ENCODE measurements at places on chromosomes 5 and 9.

DNA sequence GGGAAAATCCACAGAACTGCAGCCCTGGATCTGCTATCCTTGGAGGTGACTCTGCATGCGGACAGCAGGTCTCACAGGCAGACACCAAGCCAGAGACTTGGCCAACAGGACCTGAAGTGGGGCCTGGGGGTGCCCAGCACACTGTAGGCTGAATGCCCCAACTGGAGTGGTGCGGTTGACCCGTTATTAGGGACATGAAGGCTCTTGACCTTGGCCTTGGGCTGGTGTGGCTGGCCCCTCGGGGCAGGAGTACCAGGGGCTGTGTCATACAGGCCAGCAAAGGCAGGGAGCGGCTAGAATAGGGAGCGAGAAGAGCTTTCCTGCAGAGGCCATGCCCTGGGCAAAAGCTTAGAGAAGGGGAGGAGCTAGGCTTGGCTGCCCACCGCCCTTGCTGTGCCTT, 153.2 kb upstream of the MVB12B start:
- H3K4me3 ChIP-seq, result no peak overlapping the region
- no peak overlapping the region for H3K27ac ChIP-seq
- H3K36me3 ChIP-seq, result no peaks in the 10 kb centered on the region

DNA sequence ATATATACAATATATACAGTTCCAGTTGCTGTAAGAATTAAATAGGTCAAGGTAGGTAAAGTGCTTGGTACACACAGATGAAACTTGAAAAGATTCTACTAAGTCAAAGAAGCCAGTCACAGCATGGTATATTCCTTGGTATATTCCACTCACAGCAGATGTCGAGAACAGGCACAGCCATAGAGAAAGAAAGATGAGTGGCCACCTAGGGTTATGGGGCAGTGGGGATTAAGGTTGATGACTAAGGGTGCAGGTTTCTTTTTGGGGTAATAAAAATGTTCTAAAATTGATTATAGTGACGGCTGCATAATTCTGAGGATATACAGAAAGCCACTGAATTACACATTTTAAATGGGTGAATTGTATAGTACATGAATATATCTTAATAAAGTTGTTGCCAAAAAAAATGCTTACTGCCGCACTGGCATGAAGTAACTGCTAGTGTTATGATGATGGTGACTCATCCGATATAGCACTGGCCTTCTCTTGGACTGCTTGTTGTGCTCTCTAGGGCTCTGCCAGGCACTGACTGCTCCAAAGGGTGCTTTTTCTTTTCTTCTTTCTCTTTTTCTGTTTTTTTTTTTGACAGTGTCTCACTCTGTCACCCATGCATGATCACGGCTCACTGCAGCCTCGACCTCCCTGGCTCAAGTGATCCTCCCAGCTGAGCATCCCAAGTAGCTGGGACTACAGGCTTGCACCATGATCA, 23.5 kb downstream of the TBC1D2 start:
- H3K36me3 ChIP-seq, result no peaks in the 10 kb centered on the region
- no peak overlapping the region for H3K4me3 ChIP-seq
- H3K4me1 ChIP-seq, result no peaks in the 10 kb centered on the region
- no peaks in the 10 kb centered on the region for H3K27me3 ChIP-seq

DNA sequence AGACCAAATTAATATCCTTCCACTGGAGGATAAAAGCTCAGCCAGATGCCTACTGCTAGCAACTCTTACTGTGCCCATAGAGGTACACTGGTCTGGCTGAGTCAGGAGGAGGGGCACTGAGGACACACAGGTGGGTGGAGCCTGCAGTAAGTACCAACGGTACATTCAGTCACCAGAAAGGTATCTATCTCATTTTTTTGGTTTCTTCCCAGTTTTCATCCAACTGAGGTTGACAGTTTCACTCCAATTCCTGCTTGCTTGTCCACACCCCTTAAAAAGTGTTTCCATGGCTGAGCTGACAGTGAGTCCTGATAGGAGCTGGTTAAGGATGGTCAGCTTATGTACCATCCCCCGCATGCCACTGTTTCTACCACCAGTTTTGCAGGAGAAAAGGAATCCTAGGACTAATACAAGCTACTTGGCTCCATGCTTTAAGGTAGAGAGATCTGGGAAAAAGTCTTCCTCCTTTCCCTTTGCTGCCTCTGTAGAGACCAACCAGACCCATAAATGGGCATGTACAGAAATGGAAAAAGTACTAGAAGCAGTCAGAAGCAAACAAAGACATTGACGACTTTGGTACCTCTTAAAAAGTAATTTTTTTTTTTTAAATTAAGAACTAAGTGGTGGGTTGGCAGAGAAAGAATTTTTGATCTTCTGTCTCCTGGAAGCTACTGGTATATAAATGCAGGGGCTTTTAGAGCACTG, 3.2 kb downstream of the ELL2 start:
- peaks cover 51% of the 10 kb centered on the region for H3K4me1 ChIP-seq
- no peaks in the 10 kb centered on the region for H3K36me3 ChIP-seq
- DNase-seq, result no peak
- no peaks in the 10 kb centered on the region for H3K27me3 ChIP-seq

DNA sequence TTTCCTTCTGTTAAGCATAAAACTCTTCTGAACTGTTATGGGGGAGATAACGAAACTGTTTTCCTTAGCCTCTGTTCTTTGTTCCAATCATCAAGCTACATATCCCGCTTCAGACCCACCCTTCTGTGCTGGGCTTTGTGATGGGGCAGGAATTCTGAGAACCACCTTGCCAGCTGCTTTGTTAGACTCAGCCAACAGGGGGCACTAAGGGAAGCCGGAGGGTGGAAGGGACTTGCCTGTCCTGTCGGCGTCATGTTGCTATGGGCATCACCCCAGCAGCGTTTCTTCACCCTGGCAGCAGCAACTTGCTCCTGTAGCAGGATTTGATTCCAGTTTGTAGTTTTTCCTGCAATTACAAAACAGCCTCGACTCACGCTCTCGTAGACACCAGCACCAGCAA, 169.1 kb downstream of the CAAP1 start:
- H3K36me3 ChIP-seq, result no peaks in the 10 kb centered on the region
- no peaks in the 10 kb centered on the region for H3K4me1 ChIP-seq
- H3K27me3 ChIP-seq, result no peaks in the 10 kb centered on the region
- peak; percentile 29 for DNase-seq
- no peak overlapping the region for H3K27ac ChIP-seq

DNA sequence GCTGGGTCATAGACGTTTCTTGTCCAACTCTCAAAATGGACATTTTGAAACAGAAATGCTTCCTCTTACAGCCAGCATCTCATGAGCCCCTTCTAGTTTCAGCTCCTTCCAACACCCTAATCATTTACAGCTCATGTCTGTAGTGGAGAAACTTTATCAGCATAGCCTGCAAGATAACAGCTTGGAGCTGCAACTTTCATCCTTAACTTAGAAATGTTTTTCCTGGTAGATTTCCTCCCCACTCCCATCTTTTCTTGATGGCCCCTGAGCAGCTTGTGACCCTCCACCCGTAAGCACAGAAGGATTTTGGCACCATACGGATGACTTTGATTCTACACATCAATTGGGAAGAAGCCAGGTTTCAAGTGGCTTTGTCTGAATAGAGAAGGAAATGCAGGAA, 53.5 kb upstream of the TGFBR1 start:
- DNase-seq, result peak; percentile 27
- H3K27ac ChIP-seq, result peak overlapping the region; percentile 59
- H3K27me3 ChIP-seq, result no peaks in the 10 kb centered on the region

DNA sequence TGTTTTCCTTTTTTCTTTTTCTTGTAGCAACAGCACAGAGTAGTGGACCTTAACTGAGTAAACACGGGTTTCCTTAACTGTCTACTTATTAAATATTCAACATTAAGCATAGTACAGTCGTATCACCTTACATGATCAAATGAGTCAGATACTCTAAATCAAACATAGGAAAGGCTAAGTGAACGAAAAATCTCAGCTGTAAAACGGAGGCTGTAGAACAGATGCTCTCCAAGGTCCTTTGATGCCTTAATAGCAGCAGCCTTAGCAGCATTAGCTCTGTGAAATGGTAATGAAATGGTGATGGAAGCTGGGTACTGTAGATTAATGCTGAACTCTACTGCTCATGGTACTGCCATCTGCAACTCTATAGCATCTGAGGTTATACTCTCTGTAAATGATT, 1433.3 kb upstream of the C9orf72 start:
- peaks cover 12% of the 10 kb centered on the region for H3K27me3 ChIP-seq
- H3K27ac ChIP-seq, result no peak overlapping the region
- no peak for DNase-seq
- H3K4me3 ChIP-seq, result no peak overlapping the region
- H3K4me1 ChIP-seq, result no peaks in the 10 kb centered on the region

GRCh38 chr5:80594810-80595209, 24.7 kb upstream of the ANKRD34B start:
- no peak for DNase-seq
- no peak overlapping the region for H3K4me3 ChIP-seq
- H3K4me1 ChIP-seq, result no peaks in the 10 kb centered on the region
- no peaks in the 10 kb centered on the region for H3K36me3 ChIP-seq

GRCh38 chr9:68603371-68603770, 62.7 kb upstream of the TMEM252 start:
- no peaks in the 10 kb centered on the region for H3K36me3 ChIP-seq
- H3K27me3 ChIP-seq, result peaks cover 10% of the 10 kb centered on the region
- no peak overlapping the region for H3K27ac ChIP-seq
- DNase-seq, result no peak
- H3K4me1 ChIP-seq, result no peaks in the 10 kb centered on the region
- no peak overlapping the region for H3K4me3 ChIP-seq

GRCh38 chr9:137237759-137238726, 3.0 kb upstream of the TUBB4B start:
- H3K4me3 ChIP-seq, result no peak overlapping the region
- H3K27ac ChIP-seq, result no peak overlapping the region
- H3K4me1 ChIP-seq, result peaks cover 24% of the 10 kb centered on the region
- H3K36me3 ChIP-seq, result peaks cover 11% of the 10 kb centered on the region
- no peak for DNase-seq
- H3K27me3 ChIP-seq, result no peaks in the 10 kb centered on the region

DNA sequence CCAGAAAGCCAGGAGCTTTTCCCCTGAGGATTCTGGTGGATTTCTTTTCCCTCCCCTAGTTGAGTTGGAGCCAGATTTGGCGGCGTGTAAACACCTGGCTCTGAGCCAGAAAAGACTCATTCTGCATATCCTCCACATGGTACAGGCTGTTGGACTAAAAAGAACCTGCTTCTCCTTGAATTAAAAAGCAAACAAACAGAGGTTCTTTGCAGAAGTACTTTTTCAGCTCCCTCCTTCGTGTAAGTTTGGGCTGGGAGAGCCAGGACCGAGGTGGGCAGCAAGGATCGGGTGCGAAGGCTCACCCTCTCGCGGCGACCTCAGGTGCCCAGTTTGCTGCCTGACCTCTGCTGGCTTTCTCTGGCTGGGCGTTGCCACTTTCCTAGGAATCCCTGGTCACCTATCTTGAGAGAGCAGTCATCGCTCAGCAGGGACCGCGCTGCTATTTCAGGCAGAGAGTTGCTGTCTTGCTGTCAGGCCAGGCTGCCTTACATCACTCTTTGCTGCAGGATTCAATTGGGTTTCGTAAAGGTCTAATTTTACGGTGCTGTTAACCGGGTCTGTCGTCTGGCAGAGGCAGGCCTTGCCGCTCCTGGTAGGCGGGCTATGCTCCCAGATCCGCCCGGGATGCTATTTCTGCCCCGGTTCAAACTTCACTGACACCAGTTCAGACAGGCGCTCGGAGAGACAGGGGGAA, 3.2 kb downstream of the PAPPA start:
- peaks cover 25% of the 10 kb centered on the region for H3K4me1 ChIP-seq
- H3K27ac ChIP-seq, result peak overlapping the region; percentile 44
- H3K4me3 ChIP-seq, result peak overlapping the region; percentile 18
- H3K27me3 ChIP-seq, result peaks cover 27% of the 10 kb centered on the region

All from cardiac muscle cell (in vitro differentiated cells and primary cell).